Hepatic stellate cell (primary cell): ENCODE measurements at places on chromosomes 2 and 18.

DNA sequence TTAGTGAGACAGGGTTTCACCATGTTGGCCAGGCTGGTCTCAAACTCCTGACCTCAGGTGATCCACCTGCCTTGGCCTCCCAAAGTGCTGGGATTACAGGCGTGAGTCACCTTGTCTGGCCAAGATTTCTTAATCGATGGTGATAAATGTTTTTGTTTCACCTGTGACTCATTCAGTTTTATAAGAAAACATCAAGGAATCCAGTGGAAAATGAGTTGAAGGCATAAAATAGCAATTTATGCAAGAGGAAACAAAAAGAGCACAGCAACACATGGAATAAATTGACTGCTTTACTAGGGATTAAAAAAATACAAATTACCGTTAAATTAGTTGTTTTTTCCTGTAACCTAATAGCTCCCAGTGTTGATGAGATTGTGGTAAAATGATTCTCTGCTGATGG, 80.2 kb downstream of the CDK15 start:
- no peak for DNase-seq

GRCh38 chr2:75389271-75389670, 171.5 kb downstream of the EVA1A start:
- no peak for DNase-seq

DNA sequence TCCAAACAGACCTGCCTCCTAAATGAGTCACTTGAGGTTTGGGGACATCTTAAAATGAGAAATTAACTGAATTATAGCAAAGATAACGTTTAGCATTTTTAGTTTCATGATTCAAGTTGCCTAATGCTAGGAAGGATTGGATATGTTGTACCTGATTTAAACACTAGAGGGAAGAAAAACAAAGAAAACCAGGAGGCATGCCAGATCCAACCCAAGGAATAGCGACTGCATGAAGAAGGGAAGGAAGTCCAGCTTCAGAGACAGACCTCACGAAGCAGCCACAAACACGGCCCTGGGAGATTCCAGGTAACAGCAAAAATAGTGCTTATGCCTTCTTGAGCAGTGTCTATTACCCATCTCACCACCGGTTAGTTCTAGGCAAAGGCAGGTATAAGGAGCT, 499.9 kb upstream of the SPHKAP start:
- peak; percentile 17 for DNase-seq

GRCh38 chr2:37614061-37614738, 57.2 kb downstream of the CDC42EP3 start:
- DNase-seq: peak; percentile 73

GRCh38 chr2:59806486-59806885, 747.0 kb downstream of the BCL11A start:
- no peak for DNase-seq

- DNase-seq: no peak
Observed at GRCh38 chr2:219500135-219500534, 1.4 kb downstream of the GMPPA start.

GRCh38 chr2:206837775-206838174, 72.4 kb downstream of the FASTKD2 start:
- DNase-seq: no peak

DNA sequence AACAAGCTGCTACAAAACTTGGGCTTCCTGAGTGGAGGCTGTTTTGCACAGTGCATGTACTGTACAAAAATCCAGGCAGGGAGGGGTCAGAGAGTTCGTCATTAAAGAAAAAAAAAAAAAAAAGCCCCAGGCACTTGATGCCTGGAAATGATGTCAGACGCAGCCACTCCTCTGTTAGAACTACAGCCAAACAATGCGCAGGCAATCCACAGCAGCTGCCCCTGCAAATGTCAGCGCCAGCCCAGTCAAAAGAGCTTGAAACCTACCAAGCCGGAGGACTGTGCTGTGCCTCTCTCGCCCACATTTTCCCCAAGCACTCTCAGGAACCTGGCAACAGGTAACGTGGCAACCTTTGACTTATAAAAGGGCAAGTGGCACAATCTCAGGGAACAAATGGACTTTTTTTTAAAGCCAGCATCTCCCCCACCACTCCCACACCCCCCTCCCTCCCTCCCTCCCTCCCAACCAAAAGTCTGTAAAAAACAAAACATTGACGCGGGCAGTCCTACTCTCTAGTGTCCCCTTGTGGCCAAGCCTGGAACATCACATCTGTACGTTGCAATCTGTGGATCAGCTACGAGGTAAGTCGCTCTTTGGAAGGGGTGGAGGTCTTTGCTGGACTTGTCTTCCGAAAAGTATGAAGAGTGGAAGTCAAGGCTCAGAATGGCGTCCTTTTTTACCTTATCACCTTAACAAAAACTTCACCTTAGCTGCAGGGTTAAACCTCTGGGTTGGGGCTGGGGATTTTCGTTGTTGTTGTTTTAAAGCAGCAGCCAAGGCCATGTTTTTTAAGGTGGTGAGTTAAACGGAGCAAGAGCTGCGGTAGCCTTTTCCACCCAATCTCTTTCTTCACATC, 144.2 kb downstream of the TGIF1 start:
- peak; percentile 76 for DNase-seq

DNA sequence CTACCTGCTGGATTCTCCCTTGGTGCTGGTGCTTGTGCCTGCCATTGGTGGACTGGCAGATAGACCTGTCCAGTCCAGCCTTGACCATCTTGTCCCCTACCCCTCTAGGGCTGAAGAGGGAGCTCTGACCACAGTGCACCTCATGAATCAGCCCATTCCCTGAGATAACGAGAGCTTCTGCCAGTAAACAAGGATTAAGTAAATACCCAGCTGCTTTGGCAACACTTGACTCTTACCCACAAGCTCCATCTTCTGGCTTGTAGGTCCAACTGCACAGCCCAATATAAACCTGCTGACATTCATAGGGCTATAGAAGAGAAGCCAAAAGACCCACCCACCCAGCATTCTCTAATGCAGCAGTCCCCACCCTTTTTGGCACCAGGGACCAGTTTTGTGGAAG, 186.4 kb downstream of the PIK3C3 start:
- no peak for DNase-seq

DNA sequence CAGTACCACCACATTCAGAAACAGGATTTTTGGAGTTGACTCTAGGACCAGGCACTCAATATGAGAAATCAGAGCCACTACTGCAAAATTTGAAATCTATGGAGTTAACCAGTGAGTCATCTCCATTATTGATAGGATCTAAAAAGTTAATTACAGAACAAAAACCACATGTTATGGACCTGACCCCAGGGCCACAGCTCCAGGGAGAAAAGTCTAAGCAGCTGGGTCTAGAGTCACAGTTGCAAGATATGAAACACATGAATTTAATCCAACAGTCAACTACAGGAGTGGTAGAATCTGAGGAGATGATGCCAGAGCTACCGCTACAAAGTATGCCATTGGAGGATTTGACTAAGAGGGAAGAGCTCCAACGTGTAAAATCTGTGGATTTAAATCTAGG, 13.4 kb upstream of the ZNF512 start:
- DNase-seq: no peak

DNA sequence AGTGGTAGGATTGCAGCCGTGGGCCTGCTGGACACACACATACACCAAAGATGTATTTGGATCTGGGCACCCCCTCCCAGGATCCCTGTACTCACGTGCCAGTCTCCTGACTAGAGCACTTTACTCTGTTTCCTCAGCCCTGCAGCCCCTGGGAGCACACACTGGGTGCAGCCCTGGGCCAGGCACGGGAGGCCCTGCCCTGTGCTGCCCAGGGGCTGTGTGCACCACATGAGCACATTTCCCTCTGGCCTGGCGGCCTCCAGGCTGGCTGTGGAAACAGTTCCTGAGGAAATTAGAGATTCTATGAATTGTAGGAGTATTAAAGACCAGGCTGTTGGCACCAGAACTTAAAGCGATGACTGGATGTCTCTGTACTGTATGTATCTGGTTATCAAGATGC, 45.4 kb downstream of the BCL2L11 start:
- DNase-seq: no peak

- DNase-seq: no peak
Observed at GRCh38 chr2:36625304-36625703, 27.3 kb upstream of the FEZ2 start.

DNA sequence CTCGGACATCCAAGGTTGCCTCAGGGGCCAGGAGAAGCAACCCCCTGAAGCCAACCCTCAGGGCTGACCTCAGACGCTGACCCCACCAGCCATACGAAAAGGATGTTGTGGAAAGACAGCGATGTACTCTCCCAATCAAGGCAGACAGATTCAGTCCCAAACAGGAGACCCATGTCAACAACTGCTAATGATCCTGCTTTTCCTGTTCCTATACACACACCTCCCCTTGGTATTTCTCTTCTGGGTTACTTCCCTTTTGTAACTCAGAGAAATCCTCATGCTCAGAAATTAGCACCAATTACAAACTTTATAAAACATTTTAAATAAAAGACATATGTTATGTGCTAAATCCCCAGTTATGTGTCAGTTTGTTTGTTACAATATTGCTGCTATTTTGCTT, 120.8 kb downstream of the PID1 start:
- DNase-seq: no peak

GRCh38 chr2:38216886-38217285, 140.9 kb upstream of the CYP1B1 start:
- no peak for DNase-seq

DNA sequence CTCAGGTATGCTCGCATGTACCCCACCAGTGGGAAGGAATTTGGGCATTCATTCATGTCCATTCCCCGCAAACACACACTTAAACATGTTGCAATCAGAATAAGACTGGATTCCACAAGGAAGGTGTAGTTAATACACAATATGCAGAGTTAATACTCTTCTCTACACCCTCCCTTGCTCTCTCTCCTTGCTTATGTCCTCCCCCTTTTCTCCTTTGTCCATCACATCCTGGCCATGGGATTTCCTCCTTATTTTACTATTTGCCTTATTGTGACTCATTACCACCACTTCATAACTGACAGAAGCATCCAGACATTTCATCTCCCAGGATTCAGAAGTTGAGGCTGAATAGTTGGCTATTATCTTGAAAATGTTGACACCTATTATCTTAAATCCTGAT, 473.8 kb upstream of the SPHKAP start:
- DNase-seq: no peak

DNA sequence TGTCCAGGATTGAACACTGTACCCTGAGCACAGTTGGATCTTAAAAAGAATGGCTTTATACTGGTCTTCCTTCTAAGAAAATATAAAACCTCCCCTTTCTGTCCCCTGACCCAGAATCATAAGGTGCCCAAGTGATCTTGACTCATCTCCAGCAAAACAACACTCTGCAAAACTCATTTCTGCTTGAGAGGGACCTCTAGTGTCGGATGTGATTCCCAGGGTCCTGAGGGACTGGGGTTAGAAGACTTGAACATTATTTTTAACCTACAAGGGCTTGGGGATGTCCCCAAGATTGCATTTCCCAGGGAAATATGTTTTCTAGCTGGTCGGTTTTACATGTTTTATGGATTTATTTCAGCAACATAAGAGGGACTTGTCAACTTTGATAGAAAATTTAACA, 1318.5 kb upstream of the CELF4 start:
- DNase-seq: no peak

DNA sequence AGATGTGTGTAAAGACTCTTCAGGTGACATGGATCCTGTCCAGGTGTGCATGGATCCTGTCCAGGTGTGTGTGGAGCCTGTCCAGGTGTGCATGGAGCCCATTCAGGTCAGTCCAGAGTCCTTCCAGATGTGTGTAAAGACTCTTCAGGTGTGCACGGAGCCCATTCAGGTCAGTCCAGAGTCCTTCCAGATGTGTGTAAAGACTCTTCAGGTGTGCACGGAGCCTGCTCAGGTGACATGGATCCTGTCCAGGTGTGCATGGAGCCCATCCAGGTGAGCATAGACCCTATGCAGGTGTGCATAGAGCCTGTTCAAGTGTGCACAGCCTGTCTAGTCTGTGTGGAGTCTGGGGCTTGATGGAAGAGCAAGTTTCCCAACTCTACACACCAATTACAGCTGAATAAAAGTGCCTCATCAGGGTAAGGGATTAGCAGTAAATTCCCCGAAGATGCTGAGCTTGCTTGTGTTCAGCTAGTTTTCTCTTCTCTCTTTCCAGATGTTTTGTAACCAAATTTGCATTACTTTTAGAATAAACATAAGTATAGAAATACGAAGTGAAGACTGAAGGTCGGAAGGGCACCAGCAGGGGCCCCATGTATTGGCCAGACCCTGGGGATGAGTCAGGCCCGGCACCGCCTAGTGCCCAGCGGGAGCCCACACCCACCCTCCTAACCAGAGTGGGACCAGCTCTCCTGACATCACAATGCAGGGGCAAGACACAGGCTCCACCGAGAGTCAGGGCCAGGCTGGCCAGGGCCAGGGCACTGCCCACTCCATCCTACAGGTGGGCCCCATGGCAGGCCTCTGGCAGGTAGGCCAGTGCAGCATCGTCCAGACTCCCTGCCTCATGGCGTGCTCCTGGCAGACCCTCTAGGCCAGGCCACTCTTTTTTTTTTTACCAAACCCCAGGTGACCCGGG, 38.6 kb upstream of the GPC1 start:
- no peak for DNase-seq

GRCh38 chr2:5235701-5236100, 456.5 kb upstream of the SOX11 start:
- no peak for DNase-seq

GRCh38 chr2:174341293-174341994, 6.7 kb downstream of the SP9 start:
- DNase-seq: peak; percentile 86

- no peak for DNase-seq
Observed at GRCh38 chr18:48297139-48297538, 112.0 kb downstream of the ZBTB7C start.

GRCh38 chr2:230140667-230141066, 71.9 kb upstream of the SLC16A14 start:
- no peak for DNase-seq

DNA sequence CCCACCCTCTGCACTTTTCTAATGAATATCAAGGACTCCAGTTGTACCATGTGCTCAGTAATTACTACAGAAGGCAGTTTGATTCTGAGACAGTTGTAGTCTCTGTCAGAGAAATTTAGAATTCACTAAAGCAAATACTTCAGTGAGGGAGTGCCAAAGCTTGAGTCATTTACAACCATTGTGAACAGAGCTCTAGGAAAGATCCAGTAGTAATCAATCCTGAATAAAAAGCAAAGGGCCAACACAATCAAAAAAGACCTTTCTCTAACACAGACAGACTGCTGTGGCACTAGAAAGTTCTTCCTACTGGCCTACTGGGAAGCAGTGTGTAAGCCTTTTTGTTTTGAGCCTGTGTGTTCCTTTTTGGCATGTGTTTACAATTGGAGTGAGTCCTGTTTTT, 135.6 kb upstream of the UNC80 start:
- no peak for DNase-seq

- DNase-seq: peak; percentile 58
Observed at GRCh38 chr2:121297217-121297830, 12.3 kb upstream of the TFCP2L1 start.

- no peak for DNase-seq
Observed at GRCh38 chr2:73964223-73964622, 20.5 kb upstream of the TET3 start.
